ENCODE measurements at places on chromosomes 5 and 9. TPM values are rescaled to one million over a fixed set of nuclear protein-coding genes. Genes with fewer than 3 reads are reported as not detected.

GRCh38 chr5:113382731-113383130 lies 52.1 kb downstream of the TSSK1B start:
- no peak overlapping the region for H3K4me3 ChIP-seq
- DNase-seq: no peak
- H3K36me3 ChIP-seq: no peaks in the 10 kb centered on the region

GRCh38 chr5:178350361-178351220 lies 118.0 kb upstream of the PHYKPL start:
- no peaks in the 10 kb centered on the region for H3K4me1 ChIP-seq
- no peaks in the 10 kb centered on the region for H3K36me3 ChIP-seq
- H3K27me3 ChIP-seq: no peaks in the 10 kb centered on the region
- no peak overlapping the region for H3K4me3 ChIP-seq

DNA sequence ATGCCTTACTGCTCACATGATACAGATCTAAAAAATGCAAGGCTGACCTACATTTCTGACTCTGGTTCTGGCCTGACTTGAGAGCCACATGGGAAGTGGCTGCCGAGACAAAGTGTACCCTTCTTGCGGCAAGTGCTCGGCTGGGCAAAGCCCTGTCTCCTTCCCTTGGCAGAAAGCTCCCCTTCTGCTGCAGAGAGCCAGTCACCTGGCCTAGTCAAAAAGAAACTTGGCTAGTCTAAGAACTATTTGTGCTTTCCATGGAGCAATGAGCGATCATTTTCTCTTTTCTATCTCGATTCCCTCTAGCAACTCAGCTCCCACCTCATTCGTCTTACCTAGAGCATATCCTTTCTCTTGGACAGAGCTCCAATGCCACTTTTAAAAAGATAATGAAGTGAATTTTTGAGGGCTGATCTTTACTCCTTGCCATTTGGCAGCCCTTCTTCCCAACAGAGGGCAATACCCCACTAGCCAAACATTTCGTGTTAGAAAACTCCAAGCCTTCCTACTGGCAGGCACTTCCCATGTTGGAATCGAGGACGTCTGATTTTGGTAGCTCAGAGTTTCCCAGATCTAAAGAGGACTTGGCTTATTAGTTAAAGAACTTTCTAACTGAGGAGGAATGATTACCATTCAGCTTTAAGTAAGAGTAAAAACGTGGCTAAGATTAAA lies 108.1 kb upstream of the PRRC1 start:
- DNase-seq: no peak
- H3K4me3 ChIP-seq: no peak overlapping the region
- no peaks in the 10 kb centered on the region for H3K27me3 ChIP-seq
- H3K36me3 ChIP-seq: no peaks in the 10 kb centered on the region
- no peak overlapping the region for H3K27ac ChIP-seq

DNA sequence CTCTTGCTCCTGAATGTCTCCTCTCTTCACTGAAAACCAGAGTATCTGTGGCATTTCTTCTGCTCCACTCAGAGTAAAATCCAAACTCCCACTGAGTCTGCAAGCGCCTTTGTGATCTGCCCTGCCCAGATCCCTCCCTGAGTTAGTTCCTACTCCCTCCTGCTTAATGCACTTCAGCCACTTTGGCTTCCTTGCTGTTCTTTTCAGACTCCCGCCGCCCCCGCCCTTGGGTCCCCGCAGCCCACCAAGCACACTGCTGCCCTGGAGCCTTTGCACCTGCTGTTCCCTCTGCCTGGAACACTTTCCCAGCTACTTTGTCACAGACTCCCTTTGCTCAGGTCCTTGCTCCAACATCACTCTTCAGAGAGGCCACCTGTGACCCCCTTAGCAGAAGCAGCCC lies 127.2 kb upstream of the SLC25A48 start:
- H3K4me1 ChIP-seq: no peaks in the 10 kb centered on the region
- H3K27ac ChIP-seq: no peak overlapping the region
- DNase-seq: no peak

DNA sequence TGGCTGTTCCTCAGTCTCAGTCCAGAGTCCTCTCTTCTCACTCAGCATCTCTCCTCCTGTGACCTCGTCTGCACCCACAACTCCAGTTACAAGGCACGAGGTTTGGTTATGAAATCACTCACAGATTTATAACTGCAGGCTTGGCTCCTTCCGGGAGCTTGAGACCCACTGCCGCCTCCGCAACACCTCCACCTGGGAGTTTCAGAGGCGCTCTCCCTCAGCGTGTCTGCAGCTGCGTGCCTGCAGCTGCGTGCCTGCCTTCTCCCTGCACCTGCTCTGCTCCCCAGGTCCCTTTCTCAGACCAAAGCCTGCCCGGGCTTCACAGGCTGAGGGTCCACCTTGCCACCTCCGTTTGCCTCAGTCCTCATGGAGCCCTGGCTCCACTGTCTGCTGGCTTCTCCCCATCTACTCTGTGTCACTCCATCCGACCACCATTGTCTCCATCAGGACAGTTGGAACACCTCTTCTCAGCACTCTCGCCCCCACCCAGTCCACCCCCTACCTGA lies 51.5 kb downstream of the HRH2 start:
- DNase-seq: no peak
- no peak overlapping the region for H3K27ac ChIP-seq
- no peaks in the 10 kb centered on the region for H3K36me3 ChIP-seq
- H3K4me1 ChIP-seq: no peaks in the 10 kb centered on the region
- no peaks in the 10 kb centered on the region for H3K27me3 ChIP-seq

DNA sequence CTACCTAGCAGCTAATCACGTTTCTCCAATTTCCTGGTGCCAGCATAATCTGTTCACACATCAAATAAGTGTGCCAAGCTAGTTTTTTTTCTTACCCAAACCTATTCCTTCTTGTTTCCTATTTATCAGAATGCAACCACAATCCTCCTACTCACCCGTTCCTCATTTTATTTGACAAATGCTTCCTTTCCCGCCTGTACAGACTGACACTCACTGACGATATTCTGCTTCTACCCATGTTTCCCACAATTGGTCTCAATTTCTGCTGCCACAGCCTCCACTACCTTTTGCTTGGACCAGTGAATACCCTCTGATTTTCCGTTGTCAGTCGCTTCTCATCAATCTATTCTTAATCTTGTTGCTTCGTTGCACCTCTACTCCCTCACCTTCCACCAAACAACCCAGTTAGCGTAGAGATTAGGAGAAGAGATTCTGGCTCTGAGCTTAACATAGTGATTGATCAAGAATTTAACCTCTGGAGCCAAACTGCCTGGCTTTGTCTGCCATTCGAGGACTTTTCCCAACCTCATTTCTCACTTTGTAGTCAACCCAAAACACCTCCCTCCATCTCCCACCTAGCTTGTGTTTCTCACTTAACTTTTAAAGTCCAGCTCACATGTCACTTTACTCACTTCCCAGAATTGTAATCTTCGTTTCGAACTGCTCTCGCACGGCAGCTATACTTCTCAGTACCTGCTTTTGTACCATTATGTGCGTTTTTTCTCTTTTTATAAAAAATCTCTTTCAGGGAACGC lies 729 bp upstream of the TMEM38B start:
- no peaks in the 10 kb centered on the region for H3K4me1 ChIP-seq
- H3K36me3 ChIP-seq: no peaks in the 10 kb centered on the region
- peak overlapping the region; percentile 74 for H3K4me3 ChIP-seq
- no peak overlapping the region for H3K27ac ChIP-seq
- DNase-seq: no peak

DNA sequence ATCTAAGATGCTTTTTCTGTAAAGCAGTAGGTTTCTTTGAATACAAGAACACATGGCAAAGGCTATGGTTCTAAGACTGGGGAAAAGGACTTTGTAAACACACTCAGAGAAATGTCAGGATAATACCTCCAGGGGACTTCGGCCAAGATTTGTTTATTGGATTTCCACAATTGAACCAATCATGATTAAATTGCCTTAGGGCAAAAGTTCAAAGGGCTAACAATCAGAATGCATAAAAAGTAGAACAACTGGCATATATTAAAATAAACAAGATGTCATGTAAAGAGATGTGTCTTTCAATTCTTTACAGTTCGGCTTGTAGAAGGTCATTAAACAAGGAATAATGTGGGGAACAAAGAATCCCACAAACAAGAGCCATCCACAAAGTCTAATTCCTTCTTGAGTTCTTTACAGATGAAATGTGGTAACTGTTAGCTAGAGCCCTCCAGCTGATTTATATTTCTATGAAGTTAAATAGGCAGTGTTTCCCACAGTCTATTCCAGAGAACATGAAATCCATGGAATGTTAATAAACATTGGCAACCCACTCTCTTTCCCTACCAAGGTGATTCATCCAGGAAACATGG lies 565.5 kb downstream of the ZNF608 start:
- no peaks in the 10 kb centered on the region for H3K27me3 ChIP-seq
- no peak overlapping the region for H3K27ac ChIP-seq
- no peaks in the 10 kb centered on the region for H3K4me1 ChIP-seq
- no peak for DNase-seq
- no peak overlapping the region for H3K4me3 ChIP-seq

- no peaks in the 10 kb centered on the region for H3K4me1 ChIP-seq
- no peaks in the 10 kb centered on the region for H3K27me3 ChIP-seq
- no peak overlapping the region for H3K4me3 ChIP-seq
- no peak for DNase-seq
- no peak overlapping the region for H3K27ac ChIP-seq
Observed at GRCh38 chr5:97543166-97543565, 360.1 kb upstream of the RIOK2 start.

GRCh38 chr9:68925175-68925574 lies 88.7 kb downstream of the PRKACG start:
- H3K36me3 ChIP-seq: no peaks in the 10 kb centered on the region
- DNase-seq: no peak
- no peak overlapping the region for H3K4me3 ChIP-seq
- no peaks in the 10 kb centered on the region for H3K27me3 ChIP-seq

- no peak overlapping the region for H3K27ac ChIP-seq
- no peak overlapping the region for H3K4me3 ChIP-seq
- H3K27me3 ChIP-seq: no peaks in the 10 kb centered on the region
- no peaks in the 10 kb centered on the region for H3K36me3 ChIP-seq
- peaks cover 3% of the 10 kb centered on the region for H3K4me1 ChIP-seq
- no peak for DNase-seq
Observed at GRCh38 chr9:79742110-79742721, 170.5 kb downstream of the TLE4 start.

- no peaks in the 10 kb centered on the region for H3K27me3 ChIP-seq
- DNase-seq: no peak
- no peak overlapping the region for H3K4me3 ChIP-seq
- no peaks in the 10 kb centered on the region for H3K36me3 ChIP-seq
- peak overlapping the region; percentile 38 for H3K27ac ChIP-seq
Observed at GRCh38 chr9:15373881-15374280, 48.8 kb upstream of the SNAPC3 start.

GRCh38 chr5:146233441-146233840 lies 30.0 kb downstream of the RBM27 start:
- DNase-seq: no peak
- H3K27me3 ChIP-seq: no peaks in the 10 kb centered on the region
- no peak overlapping the region for H3K4me3 ChIP-seq
- H3K36me3 ChIP-seq: no peaks in the 10 kb centered on the region
- no peaks in the 10 kb centered on the region for H3K4me1 ChIP-seq

DNA sequence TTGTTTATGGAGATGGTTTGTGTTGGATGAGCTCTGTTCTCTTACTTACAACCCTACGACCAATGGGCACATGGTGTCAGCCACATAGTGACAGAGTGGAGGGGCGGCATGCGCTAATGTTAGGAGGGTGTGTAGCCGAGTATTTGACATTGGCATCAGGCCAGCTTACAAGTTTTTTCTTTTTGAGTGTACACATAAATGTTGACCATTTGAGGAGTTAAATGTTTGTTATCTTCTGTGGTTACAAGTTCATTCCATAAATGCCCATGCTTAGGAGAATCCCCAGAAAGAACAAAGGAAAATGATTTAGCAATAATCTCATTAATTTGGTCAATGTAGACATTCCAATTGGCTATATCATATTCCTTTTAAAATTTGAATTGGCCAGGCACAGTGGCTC lies 180.1 kb upstream of the ELL2 start:
- peaks cover 9% of the 10 kb centered on the region for H3K4me1 ChIP-seq
- no peaks in the 10 kb centered on the region for H3K36me3 ChIP-seq
- H3K4me3 ChIP-seq: no peak overlapping the region
- no peak overlapping the region for H3K27ac ChIP-seq
- H3K27me3 ChIP-seq: no peaks in the 10 kb centered on the region

PLPP7 gene
- 9.5 TPM for total RNA-seq

FAM153A gene
- total RNA-seq: 1.0 TPM
